ENCODE measurements at places on chromosomes 13 and 19.
A peak's percentile ranks its signal among the peaks of the same experiment; 100 is the strongest.

DNA sequence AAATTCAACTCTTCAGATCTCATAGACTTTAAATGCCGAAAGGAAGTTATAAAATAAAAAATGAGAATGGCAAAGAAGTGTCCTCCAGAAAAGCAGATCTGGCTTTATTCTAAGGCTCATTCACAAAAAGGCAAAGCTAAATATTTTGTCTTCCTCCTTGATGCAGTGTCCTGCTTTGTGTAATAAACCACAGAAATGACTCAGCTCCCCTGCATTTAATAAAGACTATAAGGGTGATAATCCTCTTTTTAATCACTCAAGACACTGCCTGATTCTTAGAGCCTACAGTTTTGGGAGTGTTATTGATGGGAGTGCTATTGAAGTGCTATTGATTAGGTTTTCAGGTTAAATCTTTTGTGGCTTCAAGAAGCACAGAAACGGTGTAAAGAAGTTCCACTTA, 482.0 kb downstream of the PCDH20 start:
- DNase-seq: peak; percentile 6

- no peak for DNase-seq
Observed at GRCh38 chr13:42997381-42997780, 5.3 kb upstream of the EPSTI1 start.

DNA sequence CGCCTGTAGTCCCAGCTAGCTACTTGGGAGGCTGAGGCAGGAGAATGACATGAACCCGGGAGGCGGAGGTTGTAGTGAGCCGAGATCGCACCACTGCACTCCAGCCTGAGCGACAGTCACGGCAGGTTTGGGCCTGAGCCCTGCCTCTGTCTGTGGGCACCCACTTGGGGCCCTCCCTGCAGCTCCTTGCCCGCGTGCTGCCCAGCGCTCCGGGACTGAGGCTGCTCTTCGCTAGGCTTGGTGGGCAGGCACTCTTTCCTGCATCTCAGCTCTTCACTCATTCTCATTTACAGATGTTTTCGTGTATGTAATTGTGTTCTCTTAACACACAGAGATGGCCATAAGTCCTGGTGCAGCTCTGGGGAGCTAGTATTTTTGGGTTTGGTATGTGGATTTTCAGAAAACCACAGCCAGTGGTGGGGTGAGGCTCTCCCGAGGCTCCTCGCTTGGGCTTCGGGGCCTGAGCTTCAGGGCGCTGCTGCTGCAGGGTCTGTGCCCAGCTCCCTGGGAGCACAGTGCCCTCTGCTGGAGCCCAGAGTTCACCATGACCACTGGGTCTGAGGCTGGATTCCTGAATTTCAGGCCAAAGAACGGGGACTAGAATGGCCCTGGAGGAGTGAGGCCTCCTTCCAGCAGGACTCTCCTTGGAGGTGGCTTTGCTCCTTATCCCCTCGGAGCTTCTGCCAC, 15.2 kb downstream of the UPF1 start:
- DNase-seq: peak; percentile 59

- DNase-seq: no peak
Observed at GRCh38 chr13:19657872-19658591, 24.6 kb downstream of the MPHOSPH8 start.

DNA sequence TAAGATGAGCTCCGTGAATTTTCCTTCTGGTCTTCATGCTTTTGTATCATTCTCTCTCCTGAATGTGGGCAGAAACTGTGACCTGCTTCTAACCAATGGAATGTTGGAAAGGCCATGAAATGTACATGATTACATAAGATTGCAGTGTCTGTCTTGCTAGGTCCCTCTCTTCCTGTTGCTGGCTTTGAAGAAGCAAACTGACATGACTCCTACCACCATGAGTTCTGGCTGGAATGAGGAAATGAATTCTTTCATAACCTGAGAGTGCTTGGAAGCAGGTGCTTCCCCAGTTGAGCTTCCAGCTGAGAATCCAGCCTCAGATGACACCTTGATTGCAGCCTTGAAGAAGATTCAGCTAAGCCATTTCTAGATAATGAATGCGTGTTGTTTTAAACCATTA, 275.0 kb upstream of the MIR17HG start:
- no peak for DNase-seq

All from fibroblast of lung (primary cell).